Midbrain (tissue), 1 donor: ENCODE measurements at places on chromosomes 13 and 19.
A peak's percentile ranks its signal among the peaks of the same experiment; 100 is the strongest.

GRCh38 chr13:110560601-110561343, 750 bp downstream of the RAB20 start:
- peak; percentile 34 for DNase-seq

DNA sequence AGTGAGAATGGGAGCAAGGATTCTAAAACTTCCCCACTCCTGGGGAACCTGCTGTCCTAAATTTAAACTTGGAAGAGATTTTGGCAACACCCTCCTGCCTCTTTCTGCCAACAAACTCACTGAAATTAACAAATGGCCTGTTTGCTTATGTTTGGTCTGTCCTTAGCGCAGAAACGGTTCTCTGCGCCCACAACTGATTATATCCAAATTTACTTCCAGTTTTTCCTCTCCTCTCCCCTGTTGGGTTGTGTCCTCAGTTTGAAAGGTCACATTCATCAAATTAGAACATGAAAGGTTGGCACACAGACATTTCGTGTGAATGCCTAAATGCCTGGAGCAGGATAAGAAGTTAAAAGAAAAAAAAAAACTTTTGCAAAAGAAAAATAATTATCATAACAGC, 56.4 kb upstream of the MRI1 start:
- no peak for DNase-seq

GRCh38 chr19:3105641-3106508, 11.7 kb downstream of the GNA11 start:
- no peak for DNase-seq

DNA sequence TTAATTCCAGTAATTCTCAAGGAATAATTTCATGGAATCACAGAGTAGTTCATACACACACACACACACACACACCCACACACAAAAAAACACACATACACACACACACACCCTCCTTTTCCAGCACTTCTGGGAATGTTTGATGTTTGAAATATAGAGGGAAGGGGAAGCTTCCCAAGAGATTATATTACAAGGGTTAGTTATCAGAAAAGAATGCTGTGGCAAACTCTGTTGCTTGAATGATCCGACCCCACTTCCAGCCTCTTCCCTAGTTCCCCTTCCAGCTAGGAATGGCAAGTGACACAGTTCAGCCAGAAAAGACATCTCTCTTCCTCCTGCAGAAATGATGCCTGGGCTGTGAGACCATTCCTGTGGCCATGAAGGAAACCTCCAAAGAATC, 49.9 kb downstream of the KCTD12 start:
- DNase-seq = no peak

DNA sequence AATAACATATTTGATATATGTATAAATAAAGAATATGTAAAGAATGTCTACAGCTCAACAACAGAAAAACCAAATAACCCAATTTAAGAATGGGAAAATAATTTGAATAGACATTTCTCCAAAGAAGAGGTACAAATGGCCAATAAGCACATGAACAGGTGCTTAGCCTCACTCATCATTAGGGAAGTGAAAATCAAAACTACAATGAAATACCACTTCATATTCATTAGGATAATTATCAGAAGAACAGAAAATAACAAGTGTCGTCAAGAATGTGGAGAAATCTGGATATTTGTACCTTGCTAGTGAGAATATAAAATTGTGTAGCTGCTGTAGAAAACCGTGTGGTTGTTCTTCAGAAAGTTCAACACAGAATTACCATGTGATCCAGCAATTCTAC, 8.4 kb upstream of the SUPT20H start:
- no peak for DNase-seq

DNA sequence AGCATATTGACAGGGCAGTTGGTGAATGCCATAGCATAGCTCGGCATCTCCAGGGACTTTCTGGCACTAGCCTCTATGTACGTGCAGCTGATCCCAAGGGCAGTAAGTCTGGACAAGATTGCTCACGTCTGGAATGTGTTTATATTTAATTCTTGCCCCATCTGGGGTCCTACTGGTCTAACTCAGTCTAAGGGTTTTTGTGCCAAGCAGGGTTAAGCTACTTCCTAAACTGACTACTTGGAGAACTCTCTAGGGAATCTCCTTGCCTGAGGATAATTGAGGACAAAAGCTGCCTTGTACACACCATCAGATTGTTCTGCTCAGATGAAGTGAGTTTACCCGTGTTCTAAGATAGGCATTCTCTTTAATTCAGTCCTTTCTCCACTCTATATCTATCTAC, 358.1 kb downstream of the MYO16 start:
- no peak for DNase-seq

- DNase-seq = no peak
These were observed 57.2 kb downstream of the CAB39L start for GRCh38 chr13:49386664-49387063.

DNA sequence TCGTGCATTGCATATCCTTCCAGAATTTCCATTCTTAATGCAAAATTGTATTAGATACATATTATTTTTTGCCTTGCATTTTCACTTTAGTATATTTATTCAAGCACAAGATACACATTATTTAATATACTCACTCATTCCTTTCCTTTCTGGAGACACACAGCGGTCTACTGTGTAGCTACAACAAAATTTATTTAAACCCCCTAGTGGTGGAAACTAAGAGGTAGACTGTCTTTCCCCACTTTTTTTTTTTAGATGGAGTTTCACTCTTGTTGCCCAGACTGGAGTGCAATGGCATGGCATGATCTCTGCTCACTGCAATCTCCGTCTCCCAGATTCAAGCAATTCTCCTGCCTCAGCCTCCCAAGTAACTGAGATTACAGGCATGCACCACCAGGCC, 2040.3 kb upstream of the PCDH20 start:
- no peak for DNase-seq

GRCh38 chr13:67139551-67139950, 90.6 kb downstream of the PCDH9 start:
- no peak for DNase-seq

DNA sequence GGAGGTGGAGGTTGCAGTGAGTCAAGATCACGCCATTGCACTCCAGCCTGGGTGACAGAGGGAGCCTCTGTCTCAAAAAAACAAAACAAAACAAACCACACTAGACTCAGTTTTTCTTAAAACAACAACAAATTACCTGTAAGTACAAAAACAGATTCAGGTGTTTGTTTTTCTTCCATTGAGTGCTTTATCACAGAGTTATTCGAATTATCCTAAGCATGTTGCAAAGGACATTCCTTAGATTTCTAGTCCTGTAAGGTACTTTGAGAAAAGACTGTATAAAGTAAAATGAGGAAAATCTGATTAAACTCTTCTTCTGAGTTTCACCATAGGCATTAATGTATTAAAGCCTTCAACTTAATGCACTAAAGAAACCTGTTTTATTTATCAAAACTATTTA, 2.2 kb upstream of the EEF1AKMT1 start:
- DNase-seq = no peak

DNA sequence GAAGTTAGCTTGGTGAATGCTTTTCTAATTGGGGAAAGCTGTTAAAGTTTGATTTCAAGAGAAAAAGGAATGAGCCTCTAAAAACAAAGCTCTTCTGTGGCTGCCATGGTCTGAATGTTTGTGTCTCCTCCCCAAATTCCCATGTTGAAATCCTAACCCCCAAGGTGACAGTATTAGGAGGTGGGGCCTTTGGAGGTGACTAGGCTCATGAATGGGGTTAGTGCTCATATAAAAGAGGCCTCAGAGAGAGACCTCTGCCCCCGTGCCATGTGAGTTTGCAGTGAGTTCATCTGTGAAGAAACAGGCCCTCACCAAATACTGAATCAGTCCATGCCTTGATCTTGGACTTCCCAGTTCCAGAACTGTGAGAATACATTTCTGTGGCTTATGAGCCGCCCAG, 56.5 kb downstream of the ARHGEF7 start:
- no peak for DNase-seq

GRCh38 chr19:47445937-47446402, 25.7 kb downstream of the SLC8A2 start:
- DNase-seq = peak; percentile 9

- DNase-seq = no peak
These were observed 8.2 kb downstream of the ADGRE2 start for GRCh38 chr19:14770136-14770535.

DNA sequence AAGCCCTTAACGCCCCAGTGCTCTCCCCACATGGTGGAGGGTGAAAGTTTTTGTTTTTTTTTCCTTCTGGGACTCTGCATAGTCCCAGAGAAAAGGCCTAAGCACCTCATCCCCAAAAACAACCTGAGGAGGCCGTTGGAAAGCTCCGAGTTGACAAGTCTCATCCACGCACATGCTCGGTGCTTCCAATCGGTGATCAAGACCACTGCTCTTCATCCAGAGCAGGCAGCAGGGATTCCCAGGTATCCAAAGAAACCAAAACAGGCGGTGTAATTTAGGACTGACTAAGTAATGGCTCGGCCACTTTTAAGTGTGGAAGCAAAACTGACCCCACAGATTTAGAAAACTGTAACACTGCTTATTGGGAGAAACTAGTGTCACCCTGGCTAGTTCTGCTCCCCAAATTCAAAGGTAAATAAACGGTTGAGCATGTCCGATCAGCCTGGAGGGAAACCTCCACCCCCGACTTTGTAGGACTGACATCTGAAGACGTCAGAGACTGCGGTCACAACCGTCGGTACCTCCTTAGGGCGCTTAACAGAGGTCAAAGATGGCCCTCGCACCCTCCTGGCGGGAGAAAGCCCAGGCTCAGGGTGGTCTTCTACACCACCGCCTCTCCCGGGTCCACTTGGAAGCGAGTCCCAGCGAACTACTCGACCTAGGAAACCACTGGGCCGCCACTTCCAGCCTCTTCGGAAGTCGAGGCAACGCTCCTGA, 997 bp upstream of the ZNF446 start:
- no peak for DNase-seq

DNA sequence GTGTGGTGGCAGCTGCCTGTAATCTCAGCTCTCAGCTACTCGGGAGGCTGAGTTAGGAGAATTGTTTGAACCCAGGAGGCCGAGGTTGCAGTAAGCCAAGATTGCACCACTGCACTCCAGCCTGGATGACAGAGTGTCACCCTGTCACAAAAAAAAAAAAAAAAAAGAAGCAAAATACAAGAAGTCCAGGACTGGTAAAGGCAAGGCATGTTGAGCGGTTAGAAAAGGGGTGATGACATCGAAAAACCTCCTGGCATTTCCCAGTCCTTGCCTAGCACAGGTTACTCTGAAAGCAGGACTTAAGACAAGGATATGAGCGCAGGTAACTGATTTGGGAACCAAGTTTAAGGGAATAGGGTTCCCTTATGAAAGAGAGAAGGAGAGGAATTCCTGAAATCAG, 2.5 kb upstream of the LILRB4 start:
- DNase-seq = no peak

- DNase-seq = no peak
These were observed 3.1 kb downstream of the CDK8 start for GRCh38 chr13:26257049-26257448.

DNA sequence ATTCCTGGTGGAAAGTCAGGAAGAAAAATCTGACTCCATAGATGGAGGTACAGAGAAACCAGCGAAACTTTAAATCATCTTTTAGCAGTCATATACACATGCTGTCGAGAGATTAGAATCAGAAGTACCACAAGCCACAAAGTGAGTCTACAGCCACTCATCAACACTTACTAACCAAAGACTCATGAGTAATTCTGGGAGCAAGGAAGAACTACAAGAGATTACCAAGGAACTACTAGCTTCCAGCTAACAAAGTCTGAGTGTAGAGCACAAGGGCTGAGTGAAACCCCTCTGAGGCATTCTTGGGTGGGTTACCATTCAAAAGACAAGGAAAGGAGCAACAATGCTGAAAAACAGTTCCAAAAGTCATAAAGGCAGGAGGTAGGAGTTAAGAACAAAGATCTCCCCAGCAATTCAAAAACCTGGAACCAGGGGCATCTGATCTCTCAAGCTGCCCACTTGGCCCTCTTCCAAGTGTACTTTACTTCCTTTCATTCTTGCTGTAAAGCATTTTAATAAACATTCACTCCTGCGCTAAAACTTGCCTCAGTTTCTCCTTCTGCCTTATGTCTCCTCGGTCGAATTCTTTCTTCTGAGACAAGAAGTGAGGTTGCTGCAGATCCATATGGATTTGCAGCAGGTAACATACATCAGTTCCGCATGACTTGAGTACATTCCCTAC, 13.0 kb downstream of the RBM26 start:
- no peak for DNase-seq

DNA sequence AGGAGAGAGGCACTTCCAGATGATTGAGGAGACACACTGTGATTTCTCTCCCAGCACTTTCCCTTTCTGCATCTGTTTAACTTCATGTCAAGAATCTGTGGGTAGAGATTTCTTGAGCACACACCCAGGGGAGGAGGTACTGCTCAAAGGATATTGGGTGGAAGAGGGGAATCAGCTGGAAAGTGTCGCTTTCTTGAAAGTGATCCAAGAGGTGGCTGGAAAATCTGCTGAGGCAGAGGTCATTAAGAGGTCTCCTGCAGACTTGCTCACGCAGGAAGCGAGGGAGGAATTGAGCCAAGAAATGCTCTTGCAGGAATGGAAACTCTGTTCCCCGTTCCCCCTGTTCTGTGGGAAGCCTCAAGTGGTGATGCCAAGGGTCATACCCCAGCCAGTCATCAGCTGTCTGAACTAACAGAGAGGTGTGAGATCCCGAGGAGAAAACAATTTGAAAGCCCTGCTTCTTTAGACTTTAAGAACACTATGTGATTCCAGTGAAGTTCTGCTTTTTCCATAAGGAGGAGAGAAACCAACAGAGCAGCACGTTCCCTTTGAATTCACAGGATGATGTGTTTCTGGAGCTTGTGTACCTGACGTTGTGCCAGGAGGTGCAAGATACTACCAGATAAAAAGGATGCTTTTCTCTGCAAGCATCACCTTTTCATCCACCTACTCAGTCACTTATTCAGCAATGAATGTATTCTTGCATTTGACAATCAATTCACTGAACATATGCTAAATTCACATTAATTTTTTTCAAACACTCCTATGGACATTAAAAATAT, 163.4 kb upstream of the GPR12 start:
- DNase-seq = no peak

GRCh38 chr13:76833441-76833954, 52.7 kb downstream of the KCTD12 start:
- no peak for DNase-seq

GRCh38 chr13:110944121-110944967, 29.5 kb upstream of the ANKRD10 start:
- no peak for DNase-seq

DNA sequence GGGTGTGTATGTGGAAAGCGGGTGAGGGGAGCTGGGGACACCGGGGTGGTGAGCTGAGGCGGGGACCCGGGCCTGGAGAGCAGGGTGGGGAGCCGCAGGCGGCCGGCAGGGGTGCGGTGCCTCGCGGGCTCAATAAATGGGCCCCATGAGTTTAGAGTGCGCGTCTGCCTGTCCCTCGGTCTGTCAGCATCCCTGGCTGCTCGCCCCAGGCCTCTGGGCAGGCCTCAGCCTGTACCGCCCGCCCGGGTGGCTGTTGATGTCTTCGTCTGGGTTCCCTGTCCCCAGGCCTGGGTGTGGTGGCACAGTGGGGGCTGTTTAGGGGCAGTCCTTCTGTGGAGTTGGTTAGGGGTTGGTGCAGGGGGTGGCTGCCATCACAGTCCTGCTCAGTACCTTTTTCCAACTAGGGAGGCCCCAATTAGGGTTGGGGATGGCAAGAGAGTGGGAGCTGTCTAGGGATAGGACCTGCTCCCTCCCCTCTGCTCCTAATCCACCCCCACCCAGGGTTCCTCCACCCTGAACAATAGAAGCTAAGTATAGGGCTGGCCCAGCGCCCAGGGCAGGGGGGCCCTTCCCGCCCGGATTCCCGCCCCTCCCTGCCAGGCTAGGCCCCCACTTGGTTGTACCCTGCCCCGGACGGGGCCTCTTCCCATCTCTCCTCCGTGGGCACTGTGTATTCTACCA, 12.2 kb downstream of the CIC start:
- DNase-seq = peak; percentile 65

GRCh38 chr19:6802336-6803035, 30.0 kb downstream of the VAV1 start:
- peak; percentile 14 for DNase-seq

- DNase-seq = no peak
These were observed 7.8 kb downstream of the SLC7A1 start for GRCh38 chr13:29587645-29588044.
